ENCODE measurements at places on chromosomes 1 and 21. TPM values are rescaled to one million over a fixed set of nuclear protein-coding genes. Genes with fewer than 3 reads are reported as not detected.
A peak's percentile ranks its signal among the peaks of the same experiment; 100 is the strongest.

GBP6 gene
- total RNA-seq, result 4.7 TPM

DNA sequence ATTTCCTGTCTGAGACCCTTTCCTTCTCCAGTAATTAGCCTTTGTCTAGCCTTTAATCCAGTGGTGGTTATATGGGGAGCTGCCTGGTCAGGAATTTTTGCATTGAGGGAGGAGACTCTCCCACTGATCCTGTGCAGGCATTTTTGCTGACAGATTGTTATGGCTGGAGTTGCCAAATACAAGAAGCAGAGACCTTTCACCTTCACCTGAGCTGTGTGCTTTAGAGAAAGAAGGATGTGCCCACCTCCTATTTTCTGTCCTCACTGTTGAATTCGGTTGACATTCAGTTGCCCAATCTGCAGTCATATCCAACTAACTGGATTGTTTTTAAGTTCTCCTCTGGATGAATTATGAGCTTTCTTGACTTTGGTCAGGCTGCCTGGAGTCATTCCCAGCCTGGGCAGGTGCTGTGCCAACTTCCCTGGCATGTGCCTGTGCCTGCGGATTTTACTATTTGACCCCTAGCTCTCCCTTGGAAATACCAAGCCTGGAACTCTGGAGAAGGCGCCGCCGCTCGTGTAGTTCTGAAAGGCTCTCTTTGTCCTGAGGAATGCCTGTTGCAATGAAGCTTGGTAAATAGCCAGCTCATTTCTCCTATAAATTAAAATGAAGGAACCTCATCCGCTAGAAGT is 143.9 kb downstream of the NOS1AP start:
- DNase-seq, result peak; percentile 91

GRCh38 chr1:1832166-1832565 is 53.9 kb upstream of the NADK start:
- DNase-seq, result no peak

DNA sequence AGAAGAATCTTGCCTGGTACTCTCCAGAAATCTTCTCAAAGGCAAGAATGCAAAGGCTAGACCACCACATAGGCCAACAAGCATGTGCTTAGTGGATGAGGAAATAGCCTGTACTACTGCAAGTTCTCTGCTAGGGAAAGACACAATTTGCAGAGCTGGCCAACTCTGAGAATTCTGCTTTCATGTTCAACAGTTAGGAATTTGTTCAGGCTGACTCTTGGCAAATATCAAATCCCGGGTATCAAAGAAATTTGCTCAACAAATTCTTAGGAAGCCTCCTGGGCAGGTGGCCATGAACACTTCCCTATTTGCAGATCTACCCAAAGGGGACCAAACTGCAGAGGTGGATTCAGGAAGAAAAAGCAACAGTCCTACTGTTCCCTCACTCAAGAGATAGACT is 15.0 kb upstream of the H3-3A start:
- peak; percentile 24 for DNase-seq

RGSL1 gene
- total RNA-seq, result 0.15 TPM

GRCh38 chr1:244815600-244816099 is 19.8 kb upstream of the COX20 start:
- DNase-seq, result no peak

OR2L5 gene
- 0.05 TPM for total RNA-seq

DNA sequence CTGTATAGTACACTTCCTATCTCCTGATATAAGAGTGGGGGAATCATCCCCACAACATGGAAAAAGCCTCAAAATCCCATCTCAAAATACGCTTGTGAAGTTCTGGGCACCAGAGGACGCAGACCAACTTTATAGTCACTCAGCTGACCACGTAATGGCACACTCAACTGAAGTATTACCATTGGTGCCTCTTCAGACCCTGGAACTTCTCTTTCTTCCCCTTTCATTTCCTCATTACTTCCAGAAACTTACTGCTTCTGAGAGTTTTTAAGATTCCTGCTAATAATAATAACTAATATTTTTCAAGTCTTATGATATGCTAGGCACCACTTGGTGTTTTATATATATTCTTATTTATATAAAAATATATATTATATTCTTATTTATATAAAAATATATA is 202.6 kb downstream of the PTPRC start:
- no peak for DNase-seq

DNA sequence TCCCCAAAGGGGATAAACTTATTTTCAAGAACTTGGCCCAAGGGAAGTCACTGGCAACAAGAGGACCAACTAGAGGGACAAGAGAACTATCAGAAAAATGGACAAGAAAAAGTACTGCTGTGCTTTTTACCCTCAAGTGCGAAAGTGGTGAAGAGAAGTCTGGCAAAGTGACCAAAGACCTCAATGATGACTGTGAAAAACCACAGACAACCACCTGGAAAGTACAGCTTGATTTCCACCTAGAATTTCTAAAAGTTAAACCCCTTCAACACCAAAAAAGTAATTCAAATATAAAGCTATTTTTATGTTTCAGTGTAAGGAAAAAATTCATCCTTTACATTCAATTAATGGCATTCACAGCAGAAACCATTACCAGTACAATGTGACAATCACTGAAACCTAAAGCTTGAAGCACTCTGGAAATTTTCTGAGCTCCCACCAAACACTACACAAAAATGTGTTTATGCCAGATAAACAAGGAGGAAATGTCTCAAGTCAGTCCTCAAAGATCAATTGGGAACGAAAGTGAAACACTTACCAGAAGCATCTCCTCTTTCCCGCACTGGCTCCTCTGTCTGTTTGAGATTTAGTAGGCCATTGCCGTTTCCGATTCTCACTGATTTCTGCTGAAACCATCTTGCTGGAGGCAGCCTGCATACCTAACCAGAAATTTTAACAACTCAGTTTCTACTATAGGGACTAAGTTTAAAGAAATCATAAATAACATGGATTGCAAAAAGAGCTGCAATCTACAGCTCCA is 8.3 kb downstream of the SDE2 start:
- DNase-seq, result no peak

GRCh38 chr1:72006092-72006491 is 276.2 kb downstream of the NEGR1 start:
- no peak for DNase-seq

- DNase-seq, result peak; percentile 71
These were observed 133.3 kb upstream of the C1orf105 start for GRCh38 chr1:172287208-172287607.

PDZK1 gene
- 229 TPM for total RNA-seq

LCE1E gene
- total RNA-seq, result not detected
